Neuronal stem cell (in vitro differentiated cells): ENCODE measurements at places on chromosomes 5 and 9.

- DNase-seq: no peak
These were observed 27.2 kb upstream of the RXRA start for GRCh38 chr9:134299068-134299467.

- peak; percentile 32 for DNase-seq
These were observed 34.9 kb upstream of the FOXI1 start for GRCh38 chr5:170070556-170071412.

DNA sequence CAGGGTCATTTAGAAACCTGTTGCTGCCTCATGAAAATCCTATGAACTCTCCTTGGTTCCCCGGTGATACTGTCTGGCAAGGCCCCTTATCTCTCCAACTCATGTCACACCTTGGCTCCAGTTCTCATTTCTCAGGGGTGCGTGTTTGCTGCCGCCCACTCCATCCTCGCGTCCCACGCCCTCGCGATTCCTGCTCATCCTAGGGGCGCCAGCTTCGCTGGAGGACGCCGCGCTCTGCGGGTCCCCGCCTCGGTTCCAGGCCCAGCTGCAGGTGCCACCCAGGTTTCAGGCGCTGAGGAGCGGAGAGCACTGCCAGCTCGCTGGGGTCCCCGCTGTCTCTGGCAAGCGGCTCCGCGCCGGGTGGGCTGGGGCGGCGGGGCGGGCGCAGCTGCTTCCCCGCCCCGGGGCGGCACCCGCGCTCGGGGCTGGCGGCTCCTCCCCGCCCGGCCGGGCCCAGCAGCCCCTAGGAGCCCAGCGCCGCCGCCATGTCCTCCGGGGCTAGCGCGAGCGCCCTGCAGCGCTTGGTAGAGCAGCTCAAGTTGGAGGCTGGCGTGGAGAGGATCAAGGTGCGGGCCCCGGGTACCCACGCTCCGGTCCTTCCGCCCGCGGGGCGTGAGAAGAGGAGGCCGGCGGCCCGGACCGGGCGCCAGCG lies at the start of gene GNG10:
Gene GNG10, plus strand, starts transcription at position 456 of the 652 bp plus-strand sequence. Its CDS starts 30 bp downstream, at position 486.
- peak; percentile 48 for DNase-seq

- no peak for DNase-seq
These were observed 37.1 kb upstream of the OLFM1 start for GRCh38 chr9:135050072-135050990.

DNA sequence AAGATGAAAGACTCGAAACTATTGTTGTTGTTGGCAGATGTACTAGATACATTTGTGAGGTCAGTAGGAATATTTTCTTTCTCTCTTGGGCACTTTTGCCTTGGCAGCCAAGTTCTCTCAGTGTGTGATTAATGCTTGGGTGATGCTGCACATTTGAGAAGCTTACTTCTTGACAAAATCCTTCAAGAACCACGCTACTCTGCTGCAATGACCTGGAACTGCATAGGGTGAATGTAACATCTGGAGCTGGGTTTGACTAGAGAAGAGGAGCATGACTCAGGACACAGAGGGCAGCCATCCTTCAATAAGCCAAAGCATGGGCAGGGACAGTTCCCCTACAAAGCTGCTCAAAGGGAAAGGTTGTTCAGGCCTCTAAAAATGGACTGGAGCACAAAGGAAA lies 75.5 kb upstream of the PUM3 start:
- DNase-seq: no peak
